NCI-H748 treated with DMSO at 0.1 percent for 48 hours (cell line): ENCODE measurements at places on chromosomes 3 and 15.
A peak's percentile ranks its signal among the peaks of the same experiment; 100 is the strongest.

DNA sequence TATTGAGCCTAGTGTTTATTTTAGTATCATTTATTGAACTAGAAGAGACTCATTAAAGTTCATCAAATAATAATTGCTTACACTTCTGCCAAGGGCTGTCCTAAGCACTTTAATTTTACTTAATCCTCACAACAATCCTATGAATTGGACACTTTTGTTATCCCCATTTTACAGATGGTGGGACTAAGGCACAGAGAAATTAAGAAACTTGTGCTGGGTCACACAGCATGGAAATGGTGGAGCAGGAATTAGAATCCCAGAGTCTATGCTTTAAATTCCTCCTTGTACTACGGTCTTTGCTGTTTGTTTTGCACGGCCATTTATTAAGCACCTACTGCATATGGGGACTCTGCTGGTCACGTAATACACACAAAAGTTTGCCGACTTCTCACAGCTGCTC is 7.9 kb downstream of the ATP2B2 start:
- no peak for DNase-seq

DNA sequence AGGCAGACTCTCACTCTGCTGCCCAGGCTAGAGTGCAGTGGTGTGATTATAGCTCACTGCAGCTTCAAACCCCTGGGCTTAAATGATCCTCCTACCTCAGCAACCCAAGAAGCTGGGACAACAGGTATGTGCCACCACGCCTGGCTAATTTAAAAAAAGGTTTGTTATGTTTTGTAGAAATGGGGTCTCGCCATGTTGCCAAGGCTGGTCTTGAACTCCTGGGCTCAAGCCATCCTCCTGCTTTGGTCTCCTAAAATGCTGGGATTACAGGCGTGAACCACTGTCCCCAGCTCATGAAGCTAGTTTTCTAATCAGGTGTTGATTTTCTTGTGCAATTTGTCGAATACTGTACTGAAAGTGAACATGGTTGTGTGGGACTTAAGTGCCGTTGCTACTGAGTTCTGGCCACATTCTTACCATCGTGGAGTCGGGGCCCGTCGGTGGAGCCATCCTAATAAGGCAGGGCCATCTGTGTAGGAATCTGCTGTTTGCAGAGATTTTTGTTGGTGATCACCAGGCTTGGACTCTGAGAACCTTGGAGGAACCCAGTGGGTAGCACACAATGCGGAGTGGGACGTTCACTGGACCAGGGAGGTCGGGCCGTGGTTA is 193.2 kb downstream of the GOLGA6L6 start:
- DNase-seq, result no peak

DNA sequence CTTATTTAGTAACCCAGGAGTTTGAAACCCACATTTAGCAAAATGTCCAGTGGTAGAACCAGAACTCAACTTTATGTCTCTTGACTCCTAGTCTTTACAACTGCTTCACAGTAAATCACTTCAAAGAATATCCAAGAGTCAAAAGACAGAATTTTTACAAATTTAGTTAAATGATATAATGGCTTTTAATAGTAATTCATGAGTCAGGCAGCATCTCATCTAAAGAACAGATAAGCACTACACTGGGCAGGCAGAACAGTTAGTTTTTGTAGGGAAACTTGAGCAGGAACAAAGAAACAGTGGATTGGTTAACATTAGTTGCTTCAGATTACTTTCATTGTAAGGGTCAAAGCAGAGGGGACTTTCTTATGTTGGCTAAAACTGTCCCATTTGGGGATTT is 120.2 kb downstream of the NEO1 start:
- no peak for DNase-seq

DNA sequence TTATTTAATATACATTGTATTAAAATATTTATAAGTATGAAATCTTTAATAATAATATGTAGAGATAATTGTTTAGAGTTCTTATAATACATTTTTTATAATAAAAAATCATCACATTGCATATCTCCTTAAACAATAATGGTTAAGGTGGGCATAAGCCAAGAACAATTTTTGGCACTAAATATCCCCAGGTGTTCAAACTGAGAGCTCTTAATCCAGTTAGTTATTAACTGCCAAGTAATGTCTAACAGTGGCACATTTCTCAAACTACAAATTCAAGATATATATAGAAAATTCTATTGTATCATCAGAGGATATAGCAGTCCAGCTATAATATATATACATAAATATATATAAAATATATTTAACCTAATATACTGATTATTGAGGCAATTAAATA is 680.8 kb downstream of the SI start:
- no peak for DNase-seq

DNA sequence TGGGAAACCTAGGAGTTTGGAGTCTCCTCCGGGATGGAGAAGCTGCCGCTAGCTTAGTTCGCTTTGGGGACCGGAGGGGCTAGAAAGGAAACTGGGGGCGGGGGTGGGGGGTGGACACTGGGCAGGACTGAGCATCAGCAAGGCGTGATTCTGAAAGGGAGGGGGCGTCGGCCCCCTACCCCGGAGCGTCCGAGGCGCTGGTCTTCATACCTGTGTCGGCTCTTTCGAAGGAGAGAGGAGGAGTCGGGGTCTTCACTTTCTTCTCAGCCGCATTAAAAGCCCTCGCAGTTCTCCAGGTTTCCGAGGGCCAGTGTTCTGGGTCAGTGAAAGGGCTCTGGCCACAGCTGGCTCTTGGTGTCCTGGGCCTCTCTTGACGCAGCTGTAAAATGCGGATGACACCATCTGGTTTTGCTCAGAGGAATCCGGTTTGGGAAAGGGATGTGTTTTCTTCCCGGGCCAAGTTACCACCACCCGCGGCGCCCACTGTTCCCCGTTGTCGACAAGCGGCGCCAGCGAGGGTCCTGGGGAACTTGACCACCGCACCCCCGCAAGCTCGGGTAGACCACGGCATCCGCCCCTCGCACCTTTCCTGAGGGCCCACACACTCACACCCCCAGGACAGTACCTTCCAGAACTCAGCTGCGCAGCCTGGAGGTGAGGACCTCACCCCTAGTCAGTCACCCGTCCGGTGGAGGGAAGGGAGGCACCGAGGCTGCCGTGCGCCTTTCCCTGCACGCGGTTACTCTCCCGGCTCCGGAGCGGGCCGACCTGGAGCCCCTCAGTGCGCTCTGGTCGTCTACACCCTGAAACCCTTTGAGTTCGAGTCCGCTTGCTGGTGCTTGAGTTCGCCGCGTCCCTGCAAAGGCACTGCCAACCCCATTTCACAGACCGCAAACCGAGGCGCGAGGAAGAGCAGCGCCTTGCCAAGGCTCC is 660 bp downstream of the CCK start:
- no peak for DNase-seq

DNA sequence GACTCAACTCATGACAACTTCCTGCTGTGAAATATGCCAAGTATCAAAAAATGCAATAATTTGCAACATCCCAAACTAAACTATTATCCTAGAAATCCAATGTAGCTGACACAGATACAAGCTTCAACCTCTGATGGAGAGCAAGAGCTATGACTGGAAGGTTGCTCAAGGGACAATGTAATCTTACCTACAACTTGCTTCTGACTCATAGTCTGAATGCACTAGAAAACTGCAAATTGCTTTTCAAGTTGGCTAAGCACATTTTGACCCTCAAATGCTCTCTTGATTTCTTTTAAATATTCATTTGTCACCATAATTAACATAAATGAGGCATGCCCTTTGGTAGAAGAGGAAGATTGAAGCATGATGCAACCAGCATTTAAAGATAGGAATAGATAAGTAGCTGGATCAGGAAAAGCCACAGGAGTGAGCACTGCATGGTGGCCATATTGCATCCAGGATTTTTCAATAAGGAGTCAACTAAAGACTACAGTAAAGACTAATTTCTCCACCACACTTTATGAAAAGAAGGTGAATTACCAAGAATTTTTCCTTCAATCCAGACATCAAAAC is 630.8 kb upstream of the GBE1 start:
- no peak for DNase-seq

DNA sequence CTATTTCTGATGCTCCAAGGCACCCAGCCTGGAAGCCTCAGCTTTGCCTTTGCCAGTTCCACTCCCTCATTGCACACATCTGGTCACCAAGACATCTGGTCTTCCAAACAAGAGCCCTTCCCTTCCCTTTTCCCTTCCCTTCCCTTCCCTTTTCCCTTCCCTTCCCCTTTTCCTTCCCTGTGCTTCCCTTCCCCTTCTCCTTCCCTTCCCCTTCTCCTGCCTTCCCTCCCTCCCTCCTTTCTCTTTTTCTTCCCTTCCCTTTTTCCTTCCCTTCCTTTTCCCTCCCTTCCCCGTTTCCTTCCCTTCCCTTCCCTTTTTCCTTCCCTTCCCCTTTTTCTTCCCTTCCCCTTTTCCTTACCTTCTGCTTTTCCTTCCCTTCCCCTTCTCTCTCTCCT is 2.4 kb upstream of the CGNL1 start:
- DNase-seq, result no peak

GRCh38 chr3:38167591-38167990 is 2.3 kb downstream of the OXSR1 start:
- no peak for DNase-seq

DNA sequence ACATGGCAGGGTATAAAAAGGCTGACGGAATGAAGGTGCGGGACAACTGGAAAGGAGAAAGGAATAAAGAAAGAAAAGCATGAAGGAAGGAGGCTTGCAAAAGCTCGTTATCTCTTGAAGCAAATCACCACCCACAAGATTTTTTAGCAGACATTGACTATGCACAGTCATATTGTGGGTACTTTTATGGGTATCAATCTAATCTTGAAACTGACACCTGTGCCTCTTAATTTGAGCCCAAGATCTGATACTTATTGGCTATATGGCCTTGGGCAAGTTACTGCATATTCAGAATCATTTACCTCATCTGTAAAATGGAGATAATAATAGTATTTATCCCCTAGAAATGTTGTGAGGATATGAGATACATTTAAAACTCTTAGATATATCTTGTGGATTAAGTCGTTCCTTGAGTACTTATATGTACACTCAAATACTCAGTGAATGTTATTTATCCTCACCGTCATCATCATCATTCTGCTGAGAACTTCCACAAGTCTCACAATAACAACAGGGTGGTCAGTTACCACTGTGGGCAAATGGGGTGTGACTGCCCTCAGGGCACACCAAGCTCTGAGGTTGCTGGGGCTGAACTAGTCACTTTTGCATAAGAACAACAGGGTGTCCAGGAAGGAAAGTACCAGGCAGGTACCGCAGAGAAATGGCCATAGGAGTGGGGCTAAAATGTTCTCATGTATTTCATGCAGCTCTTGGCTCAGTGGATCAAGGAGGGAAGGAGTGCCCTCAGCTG is 266.1 kb downstream of the SLC9A9 start:
- no peak for DNase-seq

DNA sequence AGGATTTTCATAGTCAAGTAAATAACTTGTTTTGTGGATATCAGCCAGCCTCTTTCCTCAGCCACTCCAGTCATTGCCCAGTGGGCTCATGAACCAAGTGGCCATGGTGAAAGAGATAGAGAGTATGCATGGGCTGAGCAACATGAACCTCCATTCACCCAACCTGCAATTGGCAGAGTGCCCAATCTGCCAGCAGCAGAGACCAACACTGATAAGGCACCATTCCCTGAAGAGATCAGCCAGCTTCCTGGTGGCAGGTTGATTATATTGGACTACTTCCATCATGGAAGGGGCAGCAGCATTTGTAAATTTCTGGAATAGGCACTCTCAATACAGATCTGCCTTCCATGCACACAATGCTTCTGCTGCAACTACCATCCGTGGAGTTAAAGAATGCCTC is 10.3 kb upstream of the MCF2L2 start:
- no peak for DNase-seq

DNA sequence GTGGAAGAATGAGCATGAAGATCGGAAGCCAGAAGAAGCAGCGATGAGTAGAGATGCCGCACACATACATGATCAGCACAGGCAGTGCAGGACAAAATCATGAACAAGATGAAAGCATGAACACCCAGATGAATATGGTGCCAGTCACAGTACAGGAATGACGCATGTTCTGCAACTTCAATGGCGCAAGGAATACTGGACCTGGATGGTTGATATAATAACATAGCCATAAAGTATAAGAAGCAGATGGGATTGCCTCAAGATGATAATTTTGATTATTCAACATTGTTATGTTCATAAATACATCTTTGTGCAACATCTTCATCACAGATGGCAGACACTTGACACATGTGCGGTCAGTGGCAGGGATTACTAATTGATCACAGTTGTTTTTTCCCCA is 59.7 kb upstream of the SLCO3A1 start:
- DNase-seq, result no peak

DNA sequence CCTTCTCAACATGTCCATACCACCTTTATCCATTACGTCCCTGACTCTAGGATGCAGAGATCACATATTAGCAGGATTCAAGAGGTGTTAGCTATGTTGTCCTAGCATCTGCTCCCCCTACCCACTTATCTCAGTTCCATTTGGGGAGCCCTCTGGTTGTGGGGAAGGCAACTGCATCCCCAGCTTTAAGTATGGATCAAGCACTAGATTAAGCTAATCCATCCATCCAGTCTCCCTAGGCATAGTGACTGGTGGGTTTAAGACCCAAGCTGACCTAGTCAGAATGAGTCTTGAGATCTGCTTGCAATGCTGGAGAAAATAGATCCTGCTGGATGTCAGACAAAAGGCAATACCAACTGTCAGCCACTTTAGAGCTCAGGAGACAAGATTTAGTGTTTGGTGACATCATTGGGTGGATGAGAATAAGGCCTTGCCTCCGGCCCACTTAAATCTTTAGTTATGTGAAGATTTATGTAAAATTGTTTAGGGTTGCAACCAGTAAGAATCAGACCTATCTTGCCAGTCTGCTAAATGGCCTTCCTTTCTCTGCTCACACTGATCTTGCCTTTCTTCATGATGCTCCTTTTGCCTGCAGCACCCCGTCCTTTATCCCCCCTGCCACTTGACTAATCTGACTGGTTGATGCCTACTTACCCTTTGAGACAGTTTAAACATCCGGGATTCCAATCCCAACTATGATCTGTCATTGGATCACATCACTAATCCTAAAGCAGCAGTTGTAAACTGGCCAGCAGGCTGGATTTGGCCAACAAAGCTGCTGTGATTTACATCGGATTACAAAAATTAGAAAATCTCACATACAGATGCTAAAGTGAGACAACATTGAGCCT is 2.1 kb upstream of the ISY1 start:
- DNase-seq, result no peak

DNA sequence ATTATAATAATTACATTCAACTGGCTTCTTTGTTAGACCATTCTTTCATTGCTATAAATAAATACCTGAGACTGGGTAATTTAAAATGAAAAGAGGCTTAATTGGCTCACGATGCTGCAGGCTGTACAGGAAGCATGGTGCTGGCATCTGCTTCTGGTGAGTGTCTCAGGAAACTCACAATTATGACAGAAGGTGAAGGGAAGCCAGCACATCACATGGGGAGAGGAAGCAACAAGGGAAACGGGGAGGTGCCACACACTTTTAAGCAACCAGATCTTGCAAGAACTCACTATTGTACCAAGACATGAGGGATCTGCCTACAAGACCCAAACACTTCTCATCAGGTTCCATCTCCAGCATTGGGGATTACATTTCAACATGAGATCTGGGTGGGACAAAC is 413.1 kb upstream of the ARRDC4 start:
- peak; percentile 14 for DNase-seq
